ENCODE measurements at places on chromosomes 3 and 15.

GRCh38 chr15:56719021-56719612, 14.2 kb downstream of the ZNF280D start:
- DNase-seq: no peak

DNA sequence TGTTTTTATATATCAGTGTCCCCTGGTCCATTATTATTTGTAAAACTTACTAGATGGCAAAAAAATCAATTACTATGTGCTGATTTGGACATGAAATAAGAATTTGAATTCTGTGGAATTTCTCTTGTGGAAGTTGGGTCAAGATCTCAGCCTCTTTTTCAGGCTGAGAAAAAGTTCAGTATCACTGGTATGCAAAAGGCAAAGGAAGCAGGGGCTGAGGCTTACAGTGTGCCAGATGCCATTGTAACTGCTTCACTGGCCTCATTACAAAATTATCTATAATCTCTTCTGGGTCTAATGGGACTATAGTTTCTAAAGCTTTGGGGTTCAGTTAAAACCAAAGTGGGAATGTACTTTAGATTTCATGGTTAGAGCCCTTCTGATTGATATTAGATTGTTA, 125.9 kb upstream of the SLC7A14 start:
- no peak for DNase-seq

GRCh38 chr15:43920254-43920600, 93.4 kb downstream of the WDR76 start:
- DNase-seq: no peak

GRCh38 chr3:124886168-124887056, 753 bp downstream of the ITGB5 start:
- DNase-seq: no peak

GRCh38 chr3:5219216-5219615, 31.7 kb downstream of the EDEM1 start:
- DNase-seq: no peak

DNA sequence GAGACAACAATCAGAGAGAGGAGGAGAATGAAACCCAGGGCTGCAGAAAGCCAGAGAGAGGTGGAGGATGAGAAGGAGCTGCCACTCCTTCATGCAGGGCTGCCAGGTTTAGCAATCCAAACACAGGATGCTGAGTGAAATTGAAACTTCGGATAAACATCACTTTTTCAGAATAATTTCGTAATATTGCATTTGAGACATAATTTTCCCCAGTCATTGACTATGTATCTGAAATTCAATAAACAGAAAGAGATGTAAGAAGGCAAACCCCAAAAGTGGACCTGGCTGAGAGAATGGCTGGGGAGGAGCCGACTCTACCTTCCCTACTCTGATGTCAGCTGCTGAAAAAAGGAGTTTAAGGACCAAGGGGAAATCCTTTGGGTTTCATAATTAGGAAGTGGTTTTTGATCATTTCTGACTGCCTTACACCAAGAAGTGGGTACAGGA, 33.8 kb downstream of the SLC9A9 start:
- no peak for DNase-seq

DNA sequence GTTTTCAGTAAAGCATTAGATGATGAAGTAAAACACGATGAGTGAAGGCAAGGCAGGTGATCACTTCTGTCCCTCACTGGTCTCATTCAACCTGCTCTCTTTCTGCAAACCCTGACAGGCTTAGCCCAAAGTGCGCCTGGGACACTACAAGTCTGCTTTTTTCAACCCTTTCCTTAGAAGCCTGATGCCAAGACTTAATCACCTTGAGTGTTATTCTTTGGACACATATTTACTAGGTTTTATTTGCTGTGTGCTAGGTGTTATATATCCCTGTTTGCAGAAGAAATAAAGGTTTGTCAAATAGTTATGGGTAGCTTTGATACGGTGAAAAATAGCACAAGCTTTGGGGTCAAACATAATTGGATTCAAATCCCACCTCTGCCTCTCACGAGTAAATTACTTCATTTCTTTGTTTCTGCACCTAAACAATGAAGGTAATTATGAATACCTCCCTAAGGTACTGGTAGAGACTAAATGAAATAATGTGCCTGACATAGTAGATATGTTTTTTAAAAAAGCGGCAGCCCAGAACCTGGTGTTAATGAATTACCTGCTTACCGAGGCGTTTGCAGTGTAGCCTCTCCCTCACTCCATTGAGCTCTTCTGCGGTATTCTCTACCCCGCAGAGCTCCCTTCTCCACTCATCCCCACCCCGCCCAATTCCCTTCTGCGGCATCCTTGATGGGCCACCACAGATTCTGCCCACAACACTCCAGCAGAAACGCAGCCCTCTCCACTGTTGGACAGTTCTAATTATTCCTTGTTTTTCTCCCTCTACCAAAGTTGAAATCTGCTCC, 269.0 kb upstream of the TPM1 start:
- DNase-seq: no peak

DNA sequence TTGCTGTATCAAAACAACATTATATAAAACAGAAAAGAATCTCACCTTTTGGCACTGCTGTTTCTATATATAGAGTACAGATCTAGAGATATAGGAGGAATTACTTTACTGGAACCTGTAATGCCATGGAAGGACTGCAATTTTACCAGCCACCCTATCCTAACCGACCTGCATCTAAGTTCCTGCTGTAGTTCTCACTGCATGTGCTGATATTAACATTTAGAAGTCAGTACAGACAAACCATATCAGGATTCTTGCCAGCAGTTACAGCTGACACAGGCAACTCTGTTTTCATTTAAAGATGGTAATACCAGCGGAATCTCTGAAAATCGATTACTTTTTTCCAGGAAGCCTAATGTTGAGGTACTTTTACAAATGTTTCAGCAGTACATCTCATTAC, 73.4 kb upstream of the MYO5C start:
- DNase-seq: no peak

- DNase-seq: no peak
Observed at GRCh38 chr3:58035524-58036255, 27.5 kb downstream of the FLNB start.

DNA sequence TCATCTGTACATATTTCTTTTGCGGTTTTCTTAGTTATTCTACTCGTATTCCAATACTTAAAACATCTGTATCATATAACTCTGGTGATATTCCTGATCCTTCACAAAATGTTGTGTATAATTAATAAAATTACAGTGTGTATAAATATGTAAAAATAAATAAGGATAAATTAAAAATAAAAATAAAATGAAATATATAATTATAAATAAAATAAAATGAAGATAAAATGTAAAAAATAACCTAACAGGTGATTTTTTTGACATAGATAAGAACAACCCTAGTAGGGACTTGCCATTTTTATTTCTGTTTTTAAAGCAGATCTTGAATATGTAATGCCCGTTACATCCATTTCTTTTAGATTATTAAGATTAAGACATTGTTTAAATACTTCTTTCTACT, 25.6 kb downstream of the IL1RAP start:
- DNase-seq: no peak

- DNase-seq: no peak
Observed at GRCh38 chr3:184177331-184177731, 2.7 kb downstream of the AP2M1 start.

DNA sequence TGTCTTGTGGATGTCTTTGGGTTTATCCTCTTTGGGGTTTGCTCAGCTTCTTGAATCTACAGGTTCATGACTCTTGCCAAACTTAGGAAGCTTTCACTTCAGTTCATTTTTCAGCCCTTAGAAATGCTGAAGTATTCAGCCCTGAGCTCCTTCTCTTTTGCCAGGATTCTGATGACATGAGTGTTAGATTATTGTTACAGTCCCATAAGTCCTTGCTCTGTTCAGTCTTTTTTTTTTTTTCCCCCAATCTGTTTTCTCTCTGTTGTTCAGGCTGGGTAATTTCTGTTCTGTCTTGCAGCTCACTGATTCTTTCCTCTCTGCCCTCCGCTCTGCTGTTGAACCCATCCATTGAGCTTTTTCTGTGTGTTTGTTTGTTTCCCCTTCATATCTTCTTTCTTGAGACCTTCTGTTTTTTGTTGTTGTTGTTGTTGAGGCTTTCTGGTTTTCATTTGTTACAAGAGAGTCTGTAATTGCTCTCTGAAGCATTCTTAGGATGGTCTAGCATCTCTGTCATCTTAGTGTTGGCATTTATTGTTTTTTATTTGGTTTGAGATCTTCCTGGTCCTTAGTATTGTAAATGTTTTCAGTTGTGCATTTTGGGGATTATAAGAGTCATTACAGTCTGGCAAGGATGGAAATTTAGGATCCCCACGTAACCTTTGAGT, 18.4 kb downstream of the LRCH3 start:
- no peak for DNase-seq

DNA sequence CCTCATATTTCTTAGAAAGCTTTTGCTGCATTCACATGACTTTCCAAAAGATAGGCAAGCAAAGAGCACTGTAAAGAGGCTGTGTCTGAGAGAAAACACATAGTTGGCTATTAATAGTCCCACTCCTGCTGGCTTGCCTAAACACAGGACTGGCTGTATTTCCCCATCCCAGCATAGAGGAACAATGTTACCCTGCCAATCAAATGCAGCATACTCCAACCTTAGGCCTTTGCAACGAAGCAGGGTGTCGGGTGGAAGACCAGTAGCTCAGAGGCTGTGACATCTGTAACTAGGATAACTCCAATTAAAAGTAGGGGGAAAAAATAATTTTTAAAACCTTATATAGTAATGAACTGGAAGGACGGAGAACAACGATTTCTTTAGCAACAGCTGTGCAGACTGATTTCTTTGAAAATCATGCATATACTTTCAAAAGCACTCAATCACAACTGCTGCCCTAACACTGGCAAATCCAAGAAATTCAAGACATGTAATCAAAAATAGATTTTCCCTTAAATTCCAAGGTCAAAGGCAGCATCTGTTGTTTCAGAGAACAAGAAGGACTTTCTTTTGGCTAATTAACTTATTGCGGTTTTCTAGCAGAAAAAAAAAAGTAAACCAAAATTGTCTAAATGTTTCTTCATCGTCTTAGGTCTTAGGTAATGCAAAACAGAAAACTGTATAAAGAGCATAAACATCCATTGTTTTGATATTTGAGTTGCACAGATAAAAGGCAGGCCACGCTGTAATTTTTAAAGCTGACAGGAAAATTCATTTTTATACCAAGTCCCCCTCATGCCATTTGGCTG, 139.3 kb downstream of the TNIK start:
- no peak for DNase-seq

GRCh38 chr15:52673734-52674133, 5.5 kb downstream of the ATOSA start:
- DNase-seq: no peak

DNA sequence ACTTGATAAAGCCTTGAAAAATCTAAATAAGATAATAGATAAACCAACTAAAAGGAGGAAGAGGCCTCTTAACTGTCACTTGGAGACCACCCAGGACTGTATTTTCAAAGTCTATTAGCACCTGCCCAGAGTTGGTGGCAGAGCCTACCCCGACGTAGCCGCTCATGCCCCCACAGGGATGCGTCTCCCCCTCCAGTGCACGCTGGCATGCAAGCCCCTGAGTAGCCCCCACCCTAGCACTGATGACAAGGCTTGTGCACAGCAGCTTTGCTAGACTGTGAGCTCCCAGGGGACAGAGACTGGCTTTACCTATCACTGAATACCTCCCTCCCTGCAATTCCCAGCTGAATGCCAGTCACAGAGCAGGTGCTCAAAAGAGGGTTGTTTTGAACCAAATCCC, 54.1 kb upstream of the HES1 start:
- DNase-seq: no peak

- DNase-seq: no peak
Observed at GRCh38 chr3:168616915-168617314, 521.2 kb upstream of the GOLIM4 start.

- no peak for DNase-seq
Observed at GRCh38 chr15:60448668-60449360, 30.1 kb downstream of the ICE2 start.

DNA sequence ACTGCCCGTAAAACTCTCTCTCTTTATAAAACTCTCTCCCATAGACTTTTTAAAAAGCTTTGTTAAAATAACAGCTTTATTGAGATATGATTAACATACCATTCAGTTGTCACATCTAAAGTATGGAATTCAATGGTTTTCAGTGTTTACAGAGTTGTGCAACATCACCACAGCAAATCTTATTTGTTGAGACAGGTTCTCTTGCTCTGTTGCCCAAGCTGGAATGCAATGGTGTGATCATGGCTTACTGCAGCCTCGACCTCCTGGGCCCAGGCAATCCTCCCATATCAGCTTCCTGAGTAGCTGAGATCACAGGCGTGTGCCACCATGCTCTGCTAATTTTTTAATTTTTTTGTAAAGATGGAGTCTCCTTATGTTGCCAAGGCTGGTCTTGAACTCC, 35.9 kb upstream of the TRAK1 start:
- DNase-seq: no peak

- DNase-seq: no peak
Observed at GRCh38 chr15:63305260-63305659, 27.9 kb downstream of the APH1B start.

DNA sequence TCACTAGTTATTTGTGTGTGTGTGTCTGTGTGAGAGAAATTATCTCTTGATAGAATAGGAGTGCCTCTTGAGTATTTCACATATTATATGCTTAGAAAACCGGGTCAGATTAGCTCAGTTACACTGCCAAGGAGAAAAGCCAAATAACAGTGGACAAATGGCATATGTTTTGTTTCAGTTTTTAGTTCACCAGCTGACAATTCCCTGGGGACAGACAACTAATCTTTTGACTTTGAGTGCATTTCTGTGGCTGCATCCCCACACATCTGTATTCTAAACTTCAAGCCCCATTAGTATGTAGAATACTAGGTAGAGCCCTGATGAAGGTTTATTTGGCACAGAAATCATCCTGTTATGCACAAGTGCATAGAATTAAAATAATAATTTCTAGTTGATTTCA, 227.7 kb upstream of the CNTN3 start:
- DNase-seq: no peak

GRCh38 chr3:71805199-71805598, 20.3 kb upstream of the PROK2 start:
- no peak for DNase-seq

DNA sequence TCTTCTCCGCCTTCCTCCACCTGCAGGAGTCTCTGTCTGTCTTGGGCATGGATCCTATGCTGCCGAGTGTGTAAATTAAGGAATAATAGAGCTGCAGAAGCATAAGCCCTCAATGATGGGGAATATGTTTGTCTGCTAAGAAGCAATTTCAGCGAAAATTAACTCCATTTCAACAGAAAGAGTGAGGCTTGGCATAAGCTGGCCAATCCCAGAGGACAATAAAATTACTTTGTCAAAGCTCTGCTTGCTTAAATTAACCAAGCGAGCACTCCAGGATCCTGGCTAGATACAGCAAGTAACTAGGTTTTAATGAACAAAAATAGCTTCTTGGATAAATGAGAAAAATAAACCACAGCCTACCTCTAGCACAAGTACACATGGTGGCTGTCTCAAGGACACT, 33.5 kb upstream of the PRR20G start:
- no peak for DNase-seq

DNA sequence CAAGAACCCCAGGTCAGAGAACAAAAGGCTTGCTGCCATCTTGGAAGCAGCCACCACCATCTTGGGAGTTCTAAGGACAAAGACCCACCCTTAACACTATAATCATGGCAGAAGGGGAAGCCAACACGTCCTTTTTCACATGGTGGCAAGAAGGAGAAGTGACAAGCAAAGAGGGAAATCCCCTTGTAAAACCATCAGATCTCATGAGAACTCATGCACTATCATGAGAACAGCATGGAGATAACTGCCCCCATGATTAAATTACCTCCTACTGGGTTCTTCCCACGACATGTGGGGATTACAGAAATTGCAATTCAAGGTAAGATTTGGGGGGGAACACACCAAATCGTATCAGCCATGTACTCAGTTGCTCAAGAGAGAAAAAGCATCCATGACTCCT, 21.1 kb upstream of the GBE1 start:
- no peak for DNase-seq

- no peak for DNase-seq
Observed at GRCh38 chr15:70420948-70421482, 323.3 kb upstream of the TLE3 start.
